ENCODE measurements at places on chromosomes 2 and 18.

DNA sequence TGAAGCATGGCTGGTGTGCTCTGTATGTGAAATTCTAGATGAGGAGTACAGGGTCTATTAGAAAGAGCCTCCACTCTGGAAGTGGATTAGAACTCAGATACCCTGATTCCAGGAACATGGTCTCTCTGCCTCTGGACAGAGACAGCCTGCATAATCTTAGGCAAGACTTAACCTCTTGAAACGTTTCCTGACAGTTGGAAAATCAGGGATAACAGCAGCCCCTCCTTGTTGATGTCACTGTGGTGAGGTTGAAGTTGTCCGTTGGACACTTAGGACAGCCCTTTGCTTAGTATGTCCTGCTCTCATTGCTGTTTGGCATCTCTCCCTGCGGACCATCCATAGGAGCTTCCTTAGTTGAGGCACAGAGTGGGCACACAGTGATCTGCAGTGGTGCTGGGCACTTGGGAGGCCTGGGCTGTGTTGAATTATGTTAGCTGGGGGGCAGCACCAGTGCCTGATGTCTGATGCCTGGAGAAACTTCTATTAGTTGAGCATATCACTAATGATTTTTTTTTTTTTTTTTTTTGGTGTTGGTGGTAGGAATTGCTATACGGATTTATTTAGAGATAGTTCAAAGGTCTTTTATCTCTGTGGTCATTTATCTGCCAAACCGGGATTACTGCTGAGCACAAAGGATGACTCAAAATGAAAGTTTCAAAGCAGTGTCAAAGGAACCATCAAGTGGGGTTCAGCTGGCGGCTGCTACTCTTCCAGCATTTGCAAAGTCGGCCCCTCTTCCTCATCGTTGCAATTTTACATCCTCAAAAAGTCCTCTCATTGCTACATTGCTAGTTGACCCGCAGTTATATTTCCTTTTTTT lies 28.8 kb downstream of the SETBP1 start:
- no peak for DNase-seq

DNA sequence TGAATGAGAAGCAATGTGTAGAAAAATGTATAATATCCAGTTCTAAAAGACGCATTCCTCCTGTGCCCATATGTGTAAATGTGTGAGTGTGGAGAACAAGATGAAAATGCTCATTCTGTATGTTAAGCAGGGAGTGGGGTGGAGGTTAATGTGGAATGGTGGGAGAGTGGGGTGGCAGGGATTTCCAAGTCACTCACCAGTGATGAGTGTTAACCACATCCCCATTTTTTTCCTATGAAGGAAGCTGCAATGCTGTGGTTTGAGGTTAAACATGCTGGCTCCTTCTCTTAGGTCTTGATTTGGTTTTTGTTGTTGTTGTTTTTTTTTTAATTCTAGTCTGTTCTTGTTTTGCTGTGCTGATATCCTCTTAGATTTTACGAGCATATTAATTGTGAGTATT lies 169.4 kb downstream of the NEDD4L start:
- DNase-seq = no peak

- DNase-seq = no peak
These were observed 536.5 kb upstream of the CRIM1 start for GRCh38 chr2:35819033-35819432.

- DNase-seq = no peak
These were observed 365.4 kb downstream of the SS18 start for GRCh38 chr18:25724997-25725396.

- DNase-seq = no peak
These were observed 90.3 kb upstream of the TMEM17 start for GRCh38 chr2:62596061-62596921.

DNA sequence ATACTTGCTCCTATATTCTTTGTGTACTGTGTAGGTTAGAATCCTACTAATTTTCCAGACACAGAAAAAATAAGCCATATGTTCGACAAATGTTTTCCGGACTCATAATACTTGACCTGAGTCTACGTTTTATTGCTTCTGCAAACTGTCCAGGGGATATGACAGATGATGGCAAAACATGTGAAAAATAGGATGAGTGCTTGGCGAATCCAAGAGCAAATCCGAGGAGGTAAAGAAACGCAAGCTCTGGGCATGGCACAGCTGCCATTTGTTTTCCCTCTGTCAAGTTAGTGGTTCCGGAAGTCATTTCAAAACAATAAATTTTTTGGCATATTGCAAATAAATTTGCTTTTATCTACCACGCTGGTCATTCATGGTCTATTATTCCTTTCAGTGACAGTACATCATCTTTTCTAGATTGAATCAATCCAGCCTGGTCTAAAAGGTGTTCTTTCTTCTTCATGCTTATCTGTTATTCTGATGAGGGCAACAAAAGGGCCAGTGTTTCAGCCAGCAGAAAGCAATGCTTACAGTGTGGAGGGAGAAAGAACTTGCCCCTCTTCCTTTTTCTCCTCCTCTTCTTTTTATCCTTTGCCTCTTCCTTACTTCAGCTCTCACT lies 476.1 kb upstream of the SOX11 start:
- no peak for DNase-seq

DNA sequence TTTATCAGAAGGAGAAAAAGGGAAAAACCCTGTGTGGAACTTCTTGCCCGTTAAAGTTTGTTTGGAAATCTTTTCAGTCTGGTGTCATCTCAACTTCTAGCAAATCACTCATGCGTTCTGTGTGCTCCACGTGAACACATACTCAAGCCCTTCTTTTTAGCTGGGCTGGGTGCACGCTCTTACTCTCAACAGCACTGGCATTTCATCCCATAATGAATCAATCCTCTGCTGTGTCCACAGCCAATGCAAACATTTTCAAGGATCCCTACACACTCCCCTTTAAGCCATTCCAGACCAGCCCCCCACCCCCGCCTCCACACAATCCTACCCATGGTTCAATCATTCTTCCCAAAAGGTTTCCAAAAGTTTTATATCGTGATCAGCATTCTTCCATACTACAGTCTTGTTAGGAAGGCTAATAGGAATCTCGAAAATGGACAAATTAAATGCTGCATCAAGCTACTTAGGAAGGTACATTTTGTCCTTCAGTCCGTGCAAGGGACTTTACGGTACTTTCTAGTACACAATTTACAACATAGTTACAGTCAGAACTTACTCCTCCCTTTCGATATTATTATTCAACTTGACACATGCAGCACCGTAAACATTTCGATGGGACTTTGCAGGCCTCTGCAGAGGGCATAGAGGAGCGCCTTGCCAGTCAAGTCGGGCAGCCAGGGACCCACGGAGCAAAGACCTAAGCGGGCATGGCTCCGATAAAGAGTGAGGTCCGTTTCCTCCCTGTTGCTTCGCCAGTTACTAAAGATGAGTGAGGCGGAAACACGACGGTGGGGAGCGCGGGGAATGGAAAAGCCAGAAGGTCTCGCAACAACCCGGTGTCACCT lies 1.4 kb downstream of the PTGR3 start:
- no peak for DNase-seq

Measured in stimulated activated CD4-positive, alpha-beta T cell treated with anti-CD3 and anti-CD28 coated beads, Interleukin-12 subunit alpha, Interleukin-12 subunit beta, amount 100 ng/mL, for 48 hours (primary cell).